Iris pigment epithelial cell (primary cell): ENCODE measurements at places on chromosomes 11 and 22.

- DNase-seq: no peak
These were observed 50.8 kb downstream of the BUD13 start for GRCh38 chr11:116721988-116722387.

- DNase-seq: no peak
These were observed 17.9 kb downstream of the STX3 start for GRCh38 chr11:59773083-59773440.

- DNase-seq: peak; percentile 39
These were observed 37.4 kb downstream of the PDGFB start for GRCh38 chr22:39207141-39208012.

DNA sequence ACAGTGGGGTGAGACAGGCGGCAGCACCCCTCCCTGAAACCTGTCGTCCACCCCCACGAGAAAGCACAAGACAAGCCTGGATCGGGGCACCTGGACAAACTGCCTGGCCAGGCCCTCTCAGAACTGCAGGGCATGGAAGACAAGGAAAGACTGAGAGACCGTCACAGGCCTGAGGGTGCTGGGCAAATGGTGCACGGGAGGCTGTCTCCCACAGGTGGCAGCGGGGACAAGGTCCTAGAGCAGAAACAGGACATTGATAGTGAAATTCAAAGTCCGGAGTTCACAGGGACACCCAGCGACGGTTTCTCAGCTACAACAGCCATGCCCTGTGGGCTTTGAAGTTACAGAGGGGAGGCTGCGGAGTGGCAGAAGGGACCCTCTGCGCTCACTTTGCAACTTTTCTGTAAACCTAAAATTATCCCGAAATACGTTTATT lies 20.6 kb downstream of the DRD4 start:
- DNase-seq: no peak
